Activated T-helper 17 cell treated with anti-CD3 and anti-CD28 coated beads, Interleukin-2, amount 50 U/mL, for 72 hours (primary cell): ENCODE measurements at places on chromosomes 6 and 20.

DNA sequence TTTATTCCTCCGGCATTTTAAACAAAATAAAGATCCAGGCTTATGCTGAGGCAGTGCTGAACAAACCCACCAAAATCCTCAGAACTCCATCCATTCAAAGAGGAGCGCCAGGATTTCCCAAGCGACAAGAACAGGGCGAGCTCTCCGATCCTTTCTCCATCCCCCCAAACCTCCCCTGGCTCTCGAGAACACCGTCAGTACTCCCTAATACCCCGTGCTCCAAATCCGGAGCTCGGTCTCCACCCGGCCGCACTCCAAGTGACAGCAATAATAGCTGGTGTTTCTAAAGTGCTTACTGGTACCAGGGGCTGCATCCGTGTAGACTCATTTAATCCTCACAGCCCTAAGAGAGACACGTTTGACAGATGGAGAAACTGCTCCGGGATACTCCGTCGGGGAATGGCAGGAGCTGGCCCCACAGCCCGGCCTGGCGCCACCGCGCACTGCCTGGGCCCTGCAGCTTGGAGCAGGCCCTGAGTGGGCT is 277.1 kb upstream of the QKI start:
- ATAC-seq, result no peak

- ATAC-seq, result no peak
Observed at GRCh38 chr6:69881322-69882151, 15.2 kb downstream of the COL19A1 start.

- no peak for ATAC-seq
Observed at GRCh38 chr20:50776122-50776817, 18.6 kb upstream of the BCAS4 start.

- ATAC-seq, result no peak
Observed at GRCh38 chr6:2895072-2895471, 8.0 kb downstream of the SERPINB9 start.

- no peak for ATAC-seq
Observed at GRCh38 chr6:72977114-72977513, 248.2 kb downstream of the KHDC1L start.

- no peak for ATAC-seq
Observed at GRCh38 chr20:50810063-50810462, 15.2 kb downstream of the BCAS4 start.

DNA sequence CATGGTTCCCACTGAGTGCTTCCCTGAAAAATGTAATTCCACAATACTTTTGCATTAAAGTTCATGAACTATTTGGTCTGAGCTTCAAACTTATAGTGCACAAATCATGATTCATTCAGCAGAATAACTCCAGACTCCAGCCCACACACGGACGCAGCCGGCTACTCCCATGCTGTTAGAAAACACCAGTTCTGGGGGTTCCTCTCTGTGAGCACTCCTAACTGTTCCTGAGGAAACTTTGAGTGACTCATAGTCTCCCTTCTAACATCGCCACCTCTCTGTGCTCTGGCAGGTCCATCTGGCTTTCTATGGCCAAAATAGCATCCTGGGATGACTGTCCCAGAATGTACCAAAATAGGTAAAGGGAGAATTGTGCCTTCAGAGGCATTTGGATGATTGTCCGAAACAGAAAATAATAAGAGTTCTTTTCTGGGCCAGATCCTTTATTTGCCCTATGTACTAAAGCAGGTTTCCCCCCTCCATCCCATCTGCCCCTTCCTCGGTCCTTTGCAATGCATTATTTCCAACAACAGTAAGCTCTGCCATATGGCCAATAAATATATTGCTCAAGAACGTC is 32.3 kb upstream of the LY86 start:
- no peak for ATAC-seq
